ENCODE measurements at places on chromosomes 11 and 22. TPM values are rescaled to one million over a fixed set of nuclear protein-coding genes. Genes with fewer than 3 reads are reported as not detected.
A peak's percentile ranks its signal among the peaks of the same experiment; 100 is the strongest.

HBB gene
- not detected for total RNA-seq

GAB4 gene
- total RNA-seq, result not detected

ABCC8 gene
- not detected for total RNA-seq

GLB1L2 gene
- total RNA-seq, result 0.62 TPM

DNA sequence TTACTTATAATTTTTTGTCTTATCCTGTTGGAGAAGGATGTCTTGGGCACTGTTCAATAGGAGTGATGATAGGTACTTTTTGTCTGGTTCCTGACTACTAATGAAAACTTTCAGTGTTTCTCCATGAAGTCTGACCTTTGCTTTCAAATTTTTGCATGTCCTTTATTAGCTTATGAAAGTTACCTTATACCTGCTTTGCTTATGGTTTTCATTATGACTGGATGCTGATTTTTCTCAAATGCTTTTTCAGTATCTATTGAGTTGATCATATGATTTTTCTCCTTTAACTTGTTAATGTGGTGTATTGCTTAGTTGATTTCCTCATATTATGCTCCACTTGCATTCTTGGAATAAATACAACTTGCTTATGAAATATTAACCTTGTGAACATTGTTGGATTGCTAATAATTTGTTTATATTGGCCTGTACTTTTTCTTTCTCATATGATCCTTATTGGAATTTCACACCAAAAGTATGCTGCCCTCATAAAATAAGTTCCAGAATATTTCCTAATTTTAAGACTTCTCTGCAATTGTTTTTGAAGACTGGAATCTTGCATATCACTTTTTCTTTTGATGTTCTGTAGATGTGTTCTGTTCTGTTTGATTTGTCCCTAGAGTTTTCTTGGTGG, 85.0 kb upstream of the SC5D start:
- peaks cover 17% of the 10 kb centered on the region for H3K27me3 ChIP-seq
- no peak overlapping the region for H3K27ac ChIP-seq
- H3K36me3 ChIP-seq, result no peaks in the 10 kb centered on the region
- no peak overlapping the region for H3K4me3 ChIP-seq
- no peak for DNase-seq

- no peak for DNase-seq
- no peak overlapping the region for H3K4me3 ChIP-seq
- no peak overlapping the region for H3K27ac ChIP-seq
- 0 out of 2 replicates have a peak, but pooled peaks cover 4% of the 10 kb centered on the region for H3K27me3 ChIP-seq
These were observed 194.0 kb downstream of the FAM181B start for GRCh38 chr11:82539669-82540068.

DNA sequence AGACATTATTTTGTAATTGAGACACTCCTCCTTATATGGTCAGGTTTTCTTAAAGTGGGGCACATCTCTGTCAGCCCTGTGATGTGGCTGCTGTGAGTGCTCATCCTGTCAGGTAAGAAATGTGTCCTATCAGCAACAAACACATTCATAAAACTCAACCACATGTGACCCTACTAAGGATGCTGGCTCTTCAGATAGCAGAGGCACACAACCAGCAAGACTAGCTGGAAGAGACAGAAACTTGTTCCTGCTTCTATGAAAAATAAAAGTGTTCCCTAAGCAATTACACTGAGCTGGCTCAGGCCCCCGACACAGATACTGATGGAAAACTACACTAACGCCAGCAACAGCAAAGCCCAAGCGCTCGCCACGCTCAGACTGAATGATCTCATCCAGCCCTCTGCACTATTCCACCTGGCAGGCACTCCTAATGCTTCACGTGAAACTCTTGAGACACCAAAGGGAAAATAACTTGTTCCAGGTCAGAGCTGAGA, 49.8 kb upstream of the CYP2D6 start:
- H3K4me1 ChIP-seq, result no peaks in the 10 kb centered on the region
- no peaks in the 10 kb centered on the region for H3K36me3 ChIP-seq
- H3K27ac ChIP-seq, result no peak overlapping the region
- H3K27me3 ChIP-seq, result no peaks in the 10 kb centered on the region
- no peak for DNase-seq

DNA sequence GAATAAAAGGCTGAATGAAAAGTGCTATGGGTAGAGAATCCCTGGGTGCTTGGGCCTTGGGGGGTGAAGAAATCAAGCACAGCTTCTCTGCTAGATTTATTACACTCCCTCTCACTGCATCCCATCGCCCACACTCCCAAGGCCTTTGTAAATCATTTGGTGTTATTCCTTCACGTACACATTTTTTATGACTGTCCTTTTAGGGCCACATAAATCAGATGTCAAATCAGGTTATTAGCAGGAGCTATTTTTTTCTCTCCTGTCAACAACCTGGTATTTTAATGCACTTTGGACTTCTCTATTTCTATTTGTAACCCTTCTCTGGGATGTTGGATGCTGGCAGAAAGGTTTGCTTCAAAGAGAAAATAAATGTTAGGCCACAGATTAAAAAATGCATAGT, 408.8 kb downstream of the INSC start:
- DNase-seq, result no peak
- no peaks in the 10 kb centered on the region for H3K36me3 ChIP-seq
- no peak overlapping the region for H3K4me3 ChIP-seq
- no peaks in the 10 kb centered on the region for H3K27me3 ChIP-seq

DNA sequence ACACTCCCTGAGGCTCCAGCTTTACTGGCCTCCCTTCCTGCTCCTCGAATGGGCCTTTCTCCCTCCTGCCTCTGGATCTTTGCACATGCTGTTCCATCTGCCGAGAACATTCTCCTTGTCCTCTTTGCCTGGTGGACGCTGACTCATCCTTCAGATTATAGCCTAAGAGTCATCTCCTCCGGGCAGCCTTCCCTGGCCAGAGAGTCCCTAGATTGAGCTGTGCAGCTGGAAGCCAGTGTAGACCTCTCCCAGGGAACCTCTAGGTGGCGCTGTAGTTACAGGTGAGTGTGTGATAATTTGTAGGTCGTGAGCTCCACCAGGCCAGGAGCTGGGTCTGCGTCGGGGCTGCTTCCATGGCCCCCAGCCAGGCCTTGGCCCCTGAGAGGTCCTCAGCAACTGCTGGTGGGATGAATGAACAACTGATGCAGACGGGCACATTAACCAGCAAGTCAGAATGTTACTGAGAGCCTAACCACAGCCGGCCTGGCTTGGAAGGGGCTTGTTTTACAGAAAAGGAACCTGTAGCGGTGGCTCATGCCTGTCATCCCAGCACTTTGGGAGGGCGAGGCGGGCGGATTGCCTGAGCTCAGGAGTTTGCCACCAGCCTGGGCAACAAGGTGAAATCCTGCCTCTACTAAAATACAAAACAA, 8.7 kb downstream of the PNPLA5 start:
- no peak overlapping the region for H3K27ac ChIP-seq
- DNase-seq, result peak; percentile 80
- H3K36me3 ChIP-seq, result no peaks in the 10 kb centered on the region
- no peak overlapping the region for H3K4me3 ChIP-seq
- no peaks in the 10 kb centered on the region for H3K27me3 ChIP-seq
- H3K4me1 ChIP-seq, result no peaks in the 10 kb centered on the region

- DNase-seq, result peak; percentile 85
- H3K4me1 ChIP-seq, result no peaks in the 10 kb centered on the region
- no peak overlapping the region for H3K4me3 ChIP-seq
- no peak overlapping the region for H3K27ac ChIP-seq
- peaks cover 9% of the 10 kb centered on the region for H3K27me3 ChIP-seq
- H3K36me3 ChIP-seq, result no peaks in the 10 kb centered on the region
These were observed 53.1 kb downstream of the CNTF start for GRCh38 chr11:58675334-58676155.

DNA sequence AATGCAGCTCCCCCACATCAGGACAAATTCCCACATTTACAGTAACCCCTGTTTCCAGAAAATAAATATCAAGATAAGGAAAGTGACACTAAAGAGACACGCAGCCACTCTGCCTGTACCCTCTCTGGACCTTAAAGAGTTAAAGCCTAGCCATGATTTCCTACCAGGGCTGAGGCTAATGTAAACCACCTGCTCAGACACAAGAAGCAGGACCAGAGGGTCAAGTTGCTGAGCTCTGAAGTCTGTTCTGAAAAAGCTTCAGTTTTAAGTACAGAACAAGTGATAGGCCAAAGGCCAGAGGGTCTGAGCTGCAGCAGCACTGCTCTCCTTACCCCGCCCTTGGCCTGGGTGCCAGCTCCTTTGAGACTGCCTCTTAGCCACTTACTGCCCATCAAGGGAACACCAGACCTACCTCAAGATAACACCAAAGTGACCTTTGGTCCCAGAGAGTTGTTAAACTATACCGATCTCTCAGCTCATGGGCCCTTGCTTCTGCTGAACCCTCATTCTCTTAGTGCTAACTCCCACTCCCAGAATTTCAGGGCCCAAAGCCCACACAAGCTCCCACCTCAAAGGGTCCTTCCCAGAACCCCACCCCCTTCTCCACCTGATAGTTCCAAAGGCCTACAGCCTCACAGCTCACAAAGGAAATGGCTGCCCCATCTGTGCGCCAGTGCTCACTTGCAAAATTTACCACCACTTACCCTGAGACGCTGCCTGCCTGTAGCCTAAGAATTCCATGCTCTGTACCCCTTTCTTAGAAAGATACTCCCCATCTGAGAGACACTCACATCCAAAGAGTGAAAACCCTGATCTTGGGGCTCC, 40.5 kb downstream of the IL18BP start:
- no peak for DNase-seq
- H3K27ac ChIP-seq, result no peak overlapping the region
- H3K36me3 ChIP-seq, result peaks cover 19% of the 10 kb centered on the region
- peaks cover 42% of the 10 kb centered on the region for H3K4me1 ChIP-seq
- no peaks in the 10 kb centered on the region for H3K27me3 ChIP-seq

GRCh38 chr22:19166421-19166820, 12.1 kb downstream of the SLC25A1 start:
- peaks cover 28% of the 10 kb centered on the region for H3K27me3 ChIP-seq
- no peak for DNase-seq

DNA sequence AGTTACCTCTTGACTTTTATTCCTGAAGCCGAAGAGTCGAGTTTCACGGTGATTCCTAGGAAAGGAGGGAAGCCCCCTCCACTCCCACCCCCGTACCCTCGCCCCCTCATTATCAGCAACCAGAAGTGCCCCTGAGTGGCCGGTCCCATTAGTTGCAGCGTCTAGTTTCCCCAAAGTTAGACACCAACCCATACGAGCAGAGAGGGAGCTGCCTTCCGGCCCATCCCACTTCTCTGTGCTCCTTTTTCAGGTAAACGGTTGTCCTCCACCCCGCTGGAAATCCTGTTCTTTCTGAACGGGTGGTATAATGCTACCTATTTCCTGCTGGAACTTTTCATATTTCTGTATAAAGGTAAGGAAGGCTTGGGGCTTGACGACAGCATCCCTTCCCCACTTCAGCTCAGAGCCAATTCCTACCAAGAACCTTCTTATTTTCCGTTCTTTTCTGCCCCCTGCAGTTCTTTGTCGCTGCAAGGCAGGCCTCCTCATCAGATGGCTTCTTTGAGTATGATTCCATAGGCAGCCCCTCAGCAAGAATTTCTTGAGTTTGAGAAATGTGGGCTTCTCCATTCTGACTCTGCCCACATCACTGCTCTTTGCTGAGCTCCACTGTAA, 701 bp downstream of the TMEM216 start:
- H3K27ac ChIP-seq, result peak overlapping the region; percentile 59
- peak overlapping the region; percentile 94 for H3K4me3 ChIP-seq
- H3K36me3 ChIP-seq, result peaks cover 10% of the 10 kb centered on the region
- peaks cover 14% of the 10 kb centered on the region for H3K4me1 ChIP-seq
- DNase-seq, result peak; percentile 53

DNA sequence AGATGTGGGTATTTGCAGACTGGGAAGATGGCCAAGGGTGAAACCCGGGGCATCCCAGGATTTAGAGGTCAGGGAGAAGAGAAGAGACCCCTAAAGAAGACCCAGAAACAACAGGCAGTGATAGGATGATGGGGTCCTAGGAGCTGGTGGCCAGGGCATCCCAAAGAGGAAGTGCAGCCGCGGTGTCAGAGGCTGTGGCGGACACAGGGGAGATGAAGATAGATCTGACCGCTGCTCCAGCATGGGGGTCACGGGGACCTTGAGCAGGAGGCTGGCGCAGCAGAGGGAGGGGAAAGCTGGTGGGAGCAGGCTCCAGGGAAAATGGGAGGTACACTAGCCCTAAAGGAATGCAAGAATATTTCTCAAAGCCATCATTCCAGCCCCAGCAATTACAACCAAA, 47.3 kb downstream of the CTTN start:
- H3K4me3 ChIP-seq, result no peak overlapping the region
- H3K27me3 ChIP-seq, result no peaks in the 10 kb centered on the region
- no peak for DNase-seq
- no peaks in the 10 kb centered on the region for H3K4me1 ChIP-seq
- H3K27ac ChIP-seq, result no peak overlapping the region

GRCh38 chr22:37019309-37020191, at the start of the genes MPST and TST:
Gene MPST, plus strand, starts transcription at chr22:37019742. Its CDS starts 95 bp downstream, at chr22:37019837.
Gene TST, minus strand, starts transcription at chr22:37019447. Its CDS starts 715 bp downstream, at chr22:37018732.
- H3K4me3 ChIP-seq, result peak within 1 kb of the TSS; percentile 90
- H3K27me3 ChIP-seq, result no peaks in the 10 kb centered on the region
- peak; percentile 58 for DNase-seq

DNA sequence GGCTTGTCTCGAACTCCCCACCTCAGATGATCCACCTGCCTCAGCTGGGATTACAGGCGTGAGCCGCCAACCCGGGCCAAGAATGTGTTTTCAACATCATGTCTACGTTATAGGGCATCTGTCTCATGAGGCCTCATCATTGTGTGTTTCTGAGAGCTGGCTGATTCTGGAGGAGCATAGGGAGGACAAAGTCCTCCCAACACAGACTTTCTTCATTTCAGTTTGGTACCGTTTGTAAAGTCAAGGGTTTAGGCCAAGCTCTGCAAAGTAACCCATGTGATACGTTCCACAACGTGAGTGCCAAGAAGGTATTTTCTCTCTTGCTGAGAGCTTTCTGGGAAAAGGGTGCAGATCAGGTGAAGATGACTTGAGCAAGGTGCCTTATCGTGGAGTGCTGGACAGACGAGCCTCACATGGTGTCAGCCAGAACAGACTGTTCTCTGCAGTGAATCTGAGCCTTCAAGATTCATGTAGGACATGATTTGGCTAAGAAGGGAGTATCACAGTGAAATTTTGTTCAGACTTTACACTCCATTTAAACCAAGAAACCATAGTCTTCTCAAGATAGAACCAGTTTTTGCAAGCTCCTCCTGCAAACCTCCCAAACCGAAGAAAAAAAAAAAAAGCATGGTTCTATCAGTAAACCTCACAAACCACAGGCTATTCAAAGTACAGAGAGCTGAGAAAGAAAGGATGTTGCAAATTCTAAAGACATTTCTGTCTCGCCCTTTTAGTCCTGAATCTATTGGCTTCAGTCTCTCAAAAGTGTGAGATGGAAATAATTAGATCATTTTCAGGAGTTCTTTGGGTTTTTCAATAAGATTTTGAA, 71.7 kb downstream of the DBX1 start:
- no peaks in the 10 kb centered on the region for H3K27me3 ChIP-seq
- H3K4me3 ChIP-seq, result no peak overlapping the region
- H3K27ac ChIP-seq, result no peak overlapping the region
- H3K36me3 ChIP-seq, result peaks cover 6% of the 10 kb centered on the region

GRCh38 chr22:46807458-46807857, 45.0 kb downstream of the TBC1D22A start:
- no peak overlapping the region for H3K27ac ChIP-seq
- no peaks in the 10 kb centered on the region for H3K4me1 ChIP-seq
- H3K4me3 ChIP-seq, result no peak overlapping the region
- H3K27me3 ChIP-seq, result no peaks in the 10 kb centered on the region
- DNase-seq, result no peak

Measured in PC-3 (cell line).